Hepatocyte (in vitro differentiated cells): ENCODE measurements at places on chromosomes 5 and 9. TPM values are rescaled to one million over a fixed set of nuclear protein-coding genes. Genes with fewer than 3 reads are reported as not detected.

SPATA31E1 gene
- 0.08 TPM in 1 of 2 replicates, not detected in the other for total RNA-seq

DNA sequence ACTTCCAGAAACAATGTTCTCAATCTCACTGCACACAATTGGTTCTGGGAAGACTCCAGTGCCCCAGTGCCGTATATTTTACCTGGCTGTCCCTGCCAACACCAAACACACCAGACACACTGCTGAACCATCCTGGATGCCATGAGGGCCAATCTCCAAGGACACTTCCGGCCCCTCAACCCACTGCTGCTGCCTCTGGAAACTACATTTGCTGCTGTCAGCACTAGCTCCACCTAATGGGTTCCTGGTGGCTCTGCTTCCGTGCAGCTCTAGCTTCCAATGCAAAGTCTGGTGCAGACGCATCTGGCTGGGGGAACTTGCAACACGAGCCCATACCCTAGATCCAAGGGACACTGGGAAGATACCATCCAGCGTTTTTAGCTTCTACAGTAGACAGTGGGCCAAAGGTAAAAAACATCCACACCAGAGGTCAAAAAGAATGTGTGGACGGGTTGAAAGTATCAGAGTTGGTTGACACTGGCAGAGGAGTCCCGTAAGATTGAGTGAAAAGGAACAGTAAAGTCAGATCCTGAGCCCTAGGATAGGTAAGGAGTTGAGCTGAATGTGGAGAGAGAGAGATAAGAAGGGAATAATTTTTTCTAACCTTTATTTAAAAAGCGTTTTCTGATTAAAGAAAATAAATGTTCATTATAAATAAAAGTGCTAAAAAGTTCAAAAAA is 99.7 kb upstream of the KIF2A start:
- no peak overlapping the region for H3K4me3 ChIP-seq
- no peak overlapping the region for H3K27ac ChIP-seq
- DNase-seq, result peak; percentile 26
- no peaks in the 10 kb centered on the region for H3K27me3 ChIP-seq

DNA sequence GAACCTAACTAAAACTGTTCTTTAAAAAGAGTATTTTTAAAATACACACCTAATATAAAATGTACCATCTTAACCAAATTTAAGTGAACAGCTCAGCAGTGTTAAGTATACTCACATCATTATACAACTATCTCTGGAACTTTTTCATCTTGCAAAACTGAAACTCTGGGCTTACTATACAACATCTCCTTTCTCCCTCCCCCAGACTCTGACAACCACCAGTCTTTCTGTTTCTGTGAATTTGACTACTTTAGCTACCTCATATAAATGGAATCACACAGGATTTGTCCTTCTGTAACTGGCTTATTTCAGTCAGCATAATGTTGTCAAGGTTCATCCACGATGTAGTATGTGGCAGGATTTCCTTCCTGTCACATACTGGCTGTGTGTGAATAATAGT is 93.5 kb downstream of the FOXD1 start:
- H3K4me1 ChIP-seq, result no peaks in the 10 kb centered on the region
- H3K36me3 ChIP-seq, result no peaks in the 10 kb centered on the region
- no peak for DNase-seq
- no peak overlapping the region for H3K27ac ChIP-seq
- H3K4me3 ChIP-seq, result no peak overlapping the region

GRCh38 chr5:102792705-102793104 is 37.6 kb downstream of the PAM start:
- no peaks in the 10 kb centered on the region for H3K27me3 ChIP-seq
- no peak overlapping the region for H3K27ac ChIP-seq
- no peak overlapping the region for H3K4me3 ChIP-seq
- peaks cover 3% of the 10 kb centered on the region for H3K4me1 ChIP-seq
- H3K36me3 ChIP-seq, result no peaks in the 10 kb centered on the region

DNA sequence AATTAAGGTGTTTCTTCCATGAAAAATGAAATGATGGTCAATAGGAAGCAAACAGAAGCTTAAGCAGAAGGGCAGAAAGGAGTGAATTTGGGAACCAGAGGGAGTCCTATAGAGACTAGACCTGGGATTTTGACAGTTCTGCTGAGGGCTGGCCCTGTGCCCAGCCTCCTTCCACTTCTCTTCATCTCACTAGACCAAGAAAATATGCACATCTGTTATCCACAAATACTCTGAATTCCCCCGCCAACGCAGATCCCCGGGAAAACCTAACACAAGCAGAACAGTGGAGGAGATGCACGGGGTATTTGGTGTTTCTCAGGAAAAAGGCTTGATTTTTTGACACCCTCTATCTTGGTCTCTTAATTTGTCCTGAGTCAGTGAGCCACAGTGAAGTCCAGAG is 22.7 kb downstream of the GRIA1 start:
- no peaks in the 10 kb centered on the region for H3K4me1 ChIP-seq
- H3K27me3 ChIP-seq, result no peaks in the 10 kb centered on the region
- H3K36me3 ChIP-seq, result no peaks in the 10 kb centered on the region
- no peak overlapping the region for H3K4me3 ChIP-seq
- DNase-seq, result no peak

DNA sequence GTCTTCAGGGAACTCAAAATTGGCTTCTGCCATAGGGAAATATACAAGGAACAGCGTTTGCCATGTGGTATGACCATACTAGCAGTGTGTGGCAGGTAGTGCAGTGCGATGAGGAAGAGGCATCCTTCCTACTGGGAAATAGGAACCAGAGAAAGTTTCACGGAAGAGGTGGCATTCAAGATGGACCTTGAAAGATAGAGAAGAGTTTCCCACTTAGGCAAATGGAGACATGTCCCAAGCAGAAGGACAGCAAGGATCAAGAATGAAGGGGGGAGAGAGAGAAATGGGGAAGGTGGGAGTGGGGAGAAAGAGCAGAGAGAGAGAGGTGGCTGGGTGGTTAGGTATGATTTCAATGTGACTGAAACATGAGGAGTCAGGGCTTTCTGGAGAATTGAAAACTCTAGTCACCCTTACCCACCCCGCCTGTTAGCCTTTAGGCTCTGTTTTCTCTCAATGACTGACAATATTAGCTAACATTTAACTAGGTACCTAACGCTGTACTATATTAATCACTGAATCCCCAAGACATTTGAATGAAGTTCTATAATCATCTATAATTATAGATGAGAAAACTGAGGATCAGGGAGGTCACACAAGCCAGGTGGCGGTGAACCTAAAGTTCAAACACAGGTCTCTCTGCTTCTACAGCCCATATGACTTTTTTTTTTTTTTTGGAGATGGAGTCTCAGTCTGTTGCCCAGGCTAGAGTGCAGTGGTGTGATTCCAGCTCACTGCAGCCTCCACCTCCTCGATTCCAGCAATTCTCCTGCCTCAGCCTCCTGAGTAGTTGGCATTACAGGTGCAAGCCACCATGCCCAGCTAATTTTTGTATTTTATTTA is 171.3 kb downstream of the NR3C1 start:
- no peak for DNase-seq
- no peaks in the 10 kb centered on the region for H3K36me3 ChIP-seq
- no peaks in the 10 kb centered on the region for H3K27me3 ChIP-seq
- H3K4me3 ChIP-seq, result no peak overlapping the region

ARL14EPL gene
- 0.07 TPM in 1 of 2 replicates, not detected in the other for total RNA-seq

DNA sequence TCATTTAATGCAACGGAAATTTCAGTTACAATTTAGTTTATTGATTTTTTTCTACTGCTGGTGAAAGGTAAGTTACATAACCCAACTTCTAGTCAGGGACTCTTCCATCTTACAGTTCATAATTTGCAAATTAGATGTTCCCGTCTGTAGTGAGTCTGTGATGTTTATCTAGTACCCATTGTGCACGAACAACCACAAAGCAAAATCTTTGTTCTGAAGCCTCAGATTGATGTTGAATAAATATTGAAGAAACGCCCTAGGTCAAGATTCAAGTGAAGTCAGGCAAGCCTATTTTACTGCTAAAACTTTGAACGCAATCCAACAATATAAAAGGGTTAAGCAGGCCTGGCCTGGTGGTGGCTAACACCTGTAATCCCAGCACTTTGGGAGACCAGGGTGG is 43.1 kb downstream of the BASP1 start:
- no peaks in the 10 kb centered on the region for H3K36me3 ChIP-seq
- H3K27me3 ChIP-seq, result no peaks in the 10 kb centered on the region
- H3K4me3 ChIP-seq, result no peak overlapping the region
- no peak overlapping the region for H3K27ac ChIP-seq

GRCh38 chr5:78550891-78551290 is 97.7 kb downstream of the LHFPL2 start:
- no peaks in the 10 kb centered on the region for H3K36me3 ChIP-seq
- peaks cover 8% of the 10 kb centered on the region for H3K4me1 ChIP-seq
- no peak for DNase-seq
- H3K4me3 ChIP-seq, result no peak overlapping the region
- no peaks in the 10 kb centered on the region for H3K27me3 ChIP-seq

BTNL9 gene
- total RNA-seq, result 0.27 and 1.0 TPM in 2 replicates

TRPM6 gene
- 19.0 and 20.3 TPM in 2 replicates for total RNA-seq

DNA sequence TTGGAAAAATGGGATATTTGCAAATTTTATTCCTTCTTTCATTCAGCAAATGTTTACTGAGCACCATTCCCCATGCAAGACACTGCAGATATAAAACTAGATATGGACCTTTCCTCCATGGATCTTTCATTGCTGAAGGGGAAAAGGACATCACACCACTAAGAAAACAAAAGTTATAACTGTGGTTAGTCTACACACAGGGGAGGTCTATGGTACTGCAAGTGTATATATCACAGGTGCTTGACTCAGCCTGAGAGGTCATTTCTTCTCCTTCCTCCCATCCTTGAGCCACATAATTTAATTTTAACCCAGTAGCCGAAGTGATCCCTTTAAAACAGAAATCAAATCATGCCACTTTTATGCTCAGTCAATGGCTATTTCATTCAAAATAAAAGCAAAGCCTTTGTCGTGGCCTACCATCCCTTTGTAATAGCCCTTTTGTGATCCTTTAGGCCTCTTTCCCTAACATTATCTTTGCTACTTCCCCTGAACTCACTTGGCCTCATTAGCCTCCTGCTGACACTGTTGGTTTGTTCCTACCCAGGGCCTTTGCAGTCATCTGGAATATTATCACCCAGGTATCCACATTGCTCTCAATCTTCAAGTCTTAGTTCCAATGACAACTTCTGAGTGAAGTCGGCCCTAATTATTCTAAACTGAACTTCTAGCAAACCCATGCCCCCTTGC is 213.2 kb downstream of the GABRB2 start:
- no peak overlapping the region for H3K4me3 ChIP-seq
- H3K27ac ChIP-seq, result no peak overlapping the region
- DNase-seq, result no peak
- H3K27me3 ChIP-seq, result no peaks in the 10 kb centered on the region

DNA sequence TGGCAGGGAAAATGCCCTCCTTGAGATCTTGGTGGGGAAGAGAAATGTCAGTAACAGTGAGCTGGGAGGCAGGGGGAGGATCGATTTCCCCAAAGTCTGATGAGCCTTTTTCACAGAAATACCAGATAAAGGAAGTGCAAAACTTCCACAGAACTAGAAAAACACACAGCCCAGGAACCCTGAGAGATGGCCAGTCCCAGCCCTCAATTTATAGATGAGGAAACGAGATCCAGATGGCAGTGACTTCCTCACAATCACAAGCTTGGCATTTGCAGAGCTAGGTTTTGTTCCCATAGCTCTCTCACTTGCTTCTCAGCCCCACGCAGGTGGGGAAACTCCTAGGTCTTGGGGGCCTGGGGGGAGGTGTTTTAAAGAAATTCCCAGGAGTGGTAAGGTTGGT is 3.8 kb upstream of the GGTA1 start:
- no peak overlapping the region for H3K27ac ChIP-seq
- peaks cover 46% of the 10 kb centered on the region for H3K27me3 ChIP-seq
- no peaks in the 10 kb centered on the region for H3K36me3 ChIP-seq
- peaks cover 13% of the 10 kb centered on the region for H3K4me1 ChIP-seq
- no peak overlapping the region for H3K4me3 ChIP-seq

ZDHHC11B gene
- total RNA-seq, result 0.16 and 0.83 TPM in 2 replicates

- H3K36me3 ChIP-seq, result no peaks in the 10 kb centered on the region
- H3K27ac ChIP-seq, result no peak overlapping the region
- H3K4me3 ChIP-seq, result no peak overlapping the region
- no peaks in the 10 kb centered on the region for H3K27me3 ChIP-seq
- H3K4me1 ChIP-seq, result no peaks in the 10 kb centered on the region
Observed at GRCh38 chr9:110329639-110330230, 7.9 kb downstream of the TXNDC8 start.

DNA sequence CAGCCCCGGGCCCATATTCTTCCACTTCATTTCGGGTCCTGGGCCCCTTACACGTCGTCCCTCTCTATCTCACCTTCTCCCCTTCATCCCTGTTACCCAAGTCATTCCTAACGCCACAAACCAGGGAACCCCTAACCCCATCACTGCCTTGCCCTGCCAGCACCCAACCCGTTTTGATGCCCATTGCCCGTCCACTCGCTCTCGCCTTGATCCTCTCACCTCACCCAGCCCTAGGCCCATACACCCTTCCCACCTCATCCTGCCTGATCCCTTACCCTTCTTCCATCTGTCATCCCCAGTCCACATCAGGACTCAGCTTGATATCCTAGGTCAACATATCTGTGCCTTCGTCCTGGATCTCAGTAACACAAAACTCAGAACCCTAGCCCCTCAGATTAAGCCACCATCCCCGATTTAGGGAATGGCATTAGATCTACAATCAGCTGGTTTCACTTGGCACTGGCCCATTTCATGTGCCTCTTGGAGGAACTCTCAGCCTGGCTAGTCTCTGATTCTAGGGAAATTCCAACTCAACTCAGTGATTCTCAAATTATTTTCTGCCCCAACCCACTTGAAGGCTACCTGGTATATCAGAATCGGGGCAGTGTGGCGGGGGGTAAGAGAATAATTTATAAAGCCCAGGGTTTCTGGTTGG is 489 bp downstream of the CHMP5 start:
- DNase-seq, result no peak
- no peaks in the 10 kb centered on the region for H3K36me3 ChIP-seq
- H3K27ac ChIP-seq, result peak overlapping the region; percentile 80
- peaks cover 13% of the 10 kb centered on the region for H3K4me1 ChIP-seq

DNA sequence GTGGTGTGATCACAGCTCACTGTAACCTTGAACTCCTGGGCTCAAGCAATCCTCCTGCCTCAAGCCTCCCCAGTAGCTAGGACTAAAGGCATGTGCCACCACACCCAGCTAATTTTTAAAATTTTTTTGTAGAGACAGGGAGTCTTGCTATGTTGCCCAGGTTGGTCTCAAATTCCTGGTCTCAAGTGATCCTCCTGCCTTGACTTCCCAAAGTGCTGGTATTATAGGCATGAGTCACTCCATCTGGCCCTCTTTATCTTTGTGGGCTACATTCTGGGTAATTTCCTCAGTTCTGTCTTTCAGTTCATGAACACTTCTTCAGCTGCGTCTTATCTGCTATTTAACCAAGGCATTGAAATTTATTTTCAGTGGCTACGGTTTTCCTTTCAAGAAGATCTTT is 196.6 kb upstream of the IER5L start:
- DNase-seq, result no peak
- H3K36me3 ChIP-seq, result no peaks in the 10 kb centered on the region
- H3K4me1 ChIP-seq, result no peaks in the 10 kb centered on the region
- no peak overlapping the region for H3K4me3 ChIP-seq
- no peaks in the 10 kb centered on the region for H3K27me3 ChIP-seq

ANKRD31 gene
- total RNA-seq, result 0.47 and 0.60 TPM in 2 replicates
